ENCODE measurements at places on chromosomes 4 and X.

GRCh38 chr4:64713256-64713840 lies 304.1 kb upstream of the TECRL start:
- no peak for DNase-seq

- no peak for DNase-seq
Measured at GRCh38 chrX:8404471-8404870, 60.2 kb upstream of the VCX3B start.

GRCh38 chr4:37895271-37895670 lies 4.4 kb downstream of the TBC1D1 start:
- no peak for DNase-seq

- no peak for DNase-seq
Measured at GRCh38 chrX:130299279-130300009, 30.7 kb upstream of the ZNF280C start.

GRCh38 chr4:40957281-40957680 lies 207.5 kb downstream of the NSUN7 start:
- DNase-seq = no peak
